Psoas muscle (tissue), 8 donors: ENCODE measurements at places on chromosomes 7 and 10. TPM values are rescaled to one million over a fixed set of nuclear protein-coding genes. Genes with fewer than 3 reads are reported as not detected.

Gene C10orf90
- total RNA-seq = not detected

Gene SPDYE6
- not detected for total RNA-seq

Gene NYAP1
- total RNA-seq = 0.32 TPM

Gene PKD1L1
- total RNA-seq = 1.4 TPM

Gene EPO
- total RNA-seq = not detected

Gene FBXO24
- 0.13 TPM for total RNA-seq

Gene OLAH
- not detected for total RNA-seq

Gene LIPJ
- total RNA-seq = not detected

Gene ZNF467
- total RNA-seq = 2.4 TPM

Gene C7orf57
- total RNA-seq = not detected

Gene SMO
- 2.5 TPM for total RNA-seq

Gene CPN1
- total RNA-seq = not detected

Gene CRTAC1
- 0.93 TPM for total RNA-seq

Gene LRRC17
- 1.0 TPM for total RNA-seq

Gene HABP2
- not detected for total RNA-seq

Gene RBP3
- not detected for total RNA-seq

Gene ASB4
- 11.9 TPM for total RNA-seq

Gene MRLN
- 119 TPM for total RNA-seq

Gene FZD1
- total RNA-seq = 2.3 TPM

Gene HYAL4
- 0.19 TPM for total RNA-seq

Gene FKBP6
- not detected for total RNA-seq

Gene CASTOR2
- 255 TPM for total RNA-seq

Gene CCL26
- not detected for total RNA-seq

Gene GJD4
- total RNA-seq = not detected

Gene DIP2C
- 25.0 TPM for total RNA-seq

Gene CD36
- total RNA-seq = 149 TPM

Gene UPK3BL2
- 1.7 TPM for total RNA-seq

Gene MNX1
- total RNA-seq = not detected

Gene ZNF32
- 50.3 TPM for total RNA-seq

Gene POP7
- total RNA-seq = 36.4 TPM

Gene PRKRIP1
- total RNA-seq = 10.6 TPM

Gene DGKI
- total RNA-seq = 0.45 TPM

Gene NKX1-2
- not detected for total RNA-seq

Gene INHBA
- 0.49 TPM for total RNA-seq

Gene SPDYE2
- total RNA-seq = not detected

Gene PDE6C
- not detected for total RNA-seq

Gene ANKRD7
- total RNA-seq = not detected

Gene ZPBP
- not detected for total RNA-seq

Gene PTF1A
- total RNA-seq = not detected

Gene COX15
- total RNA-seq = 25.9 TPM

Gene PAPSS2
- total RNA-seq = 4.7 TPM

Gene ITPRID1
- not detected for total RNA-seq

Gene PDZD7
- total RNA-seq = not detected

Gene HTRA1
- total RNA-seq = 11.6 TPM
